ENCODE measurements at places on chromosomes 6 and 20.

DNA sequence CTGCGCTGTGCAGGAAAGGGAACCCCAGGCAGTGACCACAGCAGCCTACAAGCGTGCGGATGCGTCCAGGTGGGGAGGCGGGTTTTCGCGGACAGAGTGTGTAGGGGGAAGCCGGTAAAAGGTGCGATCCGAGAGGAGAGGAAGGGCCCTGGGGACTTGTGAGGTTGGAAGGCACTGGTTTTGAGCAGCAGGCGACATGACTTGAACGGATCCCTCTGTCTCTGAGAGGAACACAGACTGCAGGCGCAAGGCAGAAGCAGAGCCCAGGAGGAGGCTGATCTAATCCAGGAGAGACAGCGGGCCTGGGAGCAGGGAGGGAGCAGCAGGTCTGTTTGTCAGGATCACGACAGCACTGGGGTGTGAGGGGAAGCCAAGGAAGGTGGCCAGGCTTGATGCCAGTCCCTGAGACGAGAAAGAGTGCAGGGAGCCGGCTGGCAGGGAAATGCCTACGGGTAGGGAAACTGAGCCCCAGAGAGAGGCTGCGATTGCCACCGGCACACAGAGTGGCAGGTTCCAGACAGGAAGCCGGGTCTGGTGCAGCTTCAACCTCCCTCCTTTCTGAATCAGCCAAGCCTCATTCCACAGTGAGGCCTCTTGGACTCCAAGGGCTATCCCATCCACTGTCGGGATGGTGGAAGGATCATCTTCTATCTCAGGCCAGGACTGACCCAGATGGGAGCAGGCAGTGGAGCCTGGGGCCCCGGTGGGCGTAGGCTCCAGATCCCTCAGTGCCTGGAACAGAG, 57.1 kb downstream of the HNF4A start:
- no peak for DNase-seq

DNA sequence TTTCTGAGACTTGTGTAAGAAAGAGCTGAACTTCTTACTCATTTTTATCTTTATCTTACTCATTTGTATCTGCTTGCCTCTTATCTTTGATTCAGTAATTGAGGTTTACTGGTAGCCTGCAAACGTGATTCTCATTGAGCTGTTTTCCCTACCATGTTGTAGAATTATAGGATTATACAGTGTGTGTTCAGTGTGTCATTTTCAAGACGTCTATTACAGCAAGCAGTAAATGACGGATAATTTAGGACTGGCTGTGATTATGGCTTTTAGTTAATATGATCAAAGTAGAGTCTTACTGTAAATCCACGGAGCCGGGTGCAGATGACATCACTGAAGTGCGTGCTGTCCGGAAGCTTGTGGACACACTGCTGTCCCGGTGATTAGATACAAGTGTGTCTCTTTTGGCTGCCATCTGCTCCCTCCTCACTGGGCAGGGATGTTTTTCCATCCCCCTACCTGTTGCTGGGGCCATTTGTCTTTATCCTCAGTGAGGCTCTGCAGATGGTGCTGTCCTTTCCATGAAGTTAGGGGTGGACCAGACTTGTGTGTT, 6.0 kb downstream of the NELFCD start:
- no peak for DNase-seq

DNA sequence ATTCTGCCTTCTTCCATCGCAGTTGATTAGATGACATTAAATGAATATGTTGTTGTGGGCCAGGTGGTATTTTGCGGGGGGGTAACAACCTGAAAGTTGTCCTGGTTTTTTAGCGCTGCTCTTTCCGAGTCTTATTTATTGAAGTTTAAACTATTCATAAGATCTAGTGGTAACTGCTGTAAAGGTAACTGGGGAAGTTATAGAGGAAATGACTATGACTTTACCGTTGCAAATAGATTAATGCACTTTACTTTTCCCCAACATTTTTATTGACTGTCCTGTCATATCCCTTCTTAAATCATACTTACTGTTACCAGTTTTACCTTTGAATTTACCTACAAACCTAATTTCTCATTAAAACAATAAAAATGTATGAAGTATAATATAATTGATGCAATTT, 173.4 kb downstream of the ARID1B start:
- DNase-seq = no peak

DNA sequence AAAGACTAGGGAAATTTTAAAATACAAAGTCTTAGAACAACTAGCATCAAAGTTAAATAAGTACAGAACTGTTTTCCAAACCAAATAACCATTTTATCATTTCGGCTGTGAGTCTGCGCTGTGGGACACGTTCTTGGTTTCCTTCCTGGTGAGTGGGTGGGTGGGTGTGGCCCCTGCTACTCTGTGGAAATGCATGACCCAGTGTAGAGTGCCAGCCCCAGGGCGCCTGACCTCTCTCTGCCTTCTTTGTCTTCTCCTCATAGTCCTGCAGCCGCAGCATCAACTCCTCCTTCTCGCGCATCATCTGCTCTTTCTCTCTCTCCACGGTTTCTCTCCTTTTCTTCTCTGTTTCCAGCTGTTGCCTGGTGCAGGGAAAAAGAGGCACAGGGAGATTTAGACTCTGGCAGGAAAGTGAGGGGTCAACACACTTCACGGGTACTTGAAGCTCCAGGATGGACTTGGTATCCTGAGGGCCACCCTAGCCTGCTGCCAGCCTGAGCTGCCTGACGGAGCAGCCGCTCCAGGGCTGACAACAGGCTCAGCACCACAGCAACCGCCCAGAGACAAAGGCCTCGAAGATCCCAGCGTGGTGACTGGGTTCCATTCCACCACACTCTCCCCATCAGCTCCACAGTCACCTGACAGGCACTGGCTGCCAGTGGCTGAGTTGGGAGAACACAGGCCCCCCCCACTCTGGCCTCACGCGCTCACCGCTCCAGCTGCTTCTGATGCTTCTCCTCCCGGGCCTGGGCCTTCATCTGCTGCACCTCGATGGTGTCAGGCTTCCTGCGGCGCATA, 48.4 kb downstream of the EZR start:
- DNase-seq = no peak

DNA sequence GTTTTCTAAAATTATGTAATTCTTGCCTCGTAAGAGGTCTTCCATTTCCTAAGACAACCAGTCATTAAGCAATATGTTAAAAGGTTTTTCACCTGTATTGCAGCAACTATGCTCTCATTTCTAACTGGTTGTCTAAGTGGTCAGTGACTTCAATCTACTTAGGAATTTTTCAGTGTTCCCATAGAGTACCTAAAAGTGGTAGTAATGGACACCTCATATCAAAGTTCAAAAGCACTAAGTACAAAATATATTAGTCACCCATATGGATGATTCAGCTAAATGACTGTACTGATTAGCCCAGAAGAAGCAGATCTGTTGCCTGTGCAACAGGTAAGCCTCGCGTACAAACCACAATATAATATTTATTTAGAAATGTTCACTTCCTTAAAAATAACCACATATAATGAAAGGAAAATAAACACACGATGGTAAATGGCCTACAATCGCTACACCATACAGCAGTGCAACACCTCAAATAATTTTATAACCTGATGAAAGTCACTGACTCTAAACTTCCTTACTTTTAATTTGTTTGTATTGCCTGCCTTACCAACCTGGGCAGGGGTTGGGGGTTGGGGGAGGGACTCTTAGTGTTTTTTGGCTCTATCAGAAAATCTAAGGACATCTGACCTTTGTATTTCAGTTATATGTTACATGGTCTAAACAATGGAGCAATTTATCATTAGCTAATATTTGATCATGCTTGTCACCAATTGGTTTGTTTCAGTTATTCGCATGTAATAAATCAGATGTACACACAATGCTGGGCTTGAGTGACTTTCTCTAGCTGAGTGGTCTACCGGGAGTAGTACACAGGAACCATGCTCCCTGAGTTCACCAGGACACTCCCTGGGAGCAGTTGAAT, 105.9 kb downstream of the HIVEP2 start:
- no peak for DNase-seq

DNA sequence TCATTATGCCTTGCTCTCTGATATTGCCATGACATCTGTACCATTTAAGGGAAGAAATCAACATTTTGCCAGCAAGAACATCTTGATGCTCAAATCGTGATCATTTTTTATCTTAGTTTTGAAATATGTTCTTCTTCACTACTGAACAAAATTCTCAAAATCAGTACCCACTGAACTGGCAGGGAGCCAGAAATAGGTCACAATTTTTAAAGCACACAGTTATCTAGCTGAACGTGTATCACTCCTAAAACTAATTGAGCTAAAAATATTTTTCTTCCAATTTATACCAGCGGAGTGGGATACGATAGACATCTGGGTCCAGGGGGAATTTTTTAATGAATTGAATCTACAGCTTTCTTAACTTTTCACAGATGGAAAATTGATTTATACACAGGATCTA, 11.3 kb downstream of the IL17F start:
- no peak for DNase-seq
